Renal pelvis (tissue), 12 donors: ENCODE measurements at places on chromosomes 2 and 18. TPM values are rescaled to one million over a fixed set of nuclear protein-coding genes. Genes with fewer than 3 reads are reported as not detected.

Gene TANC1
- 64.4 TPM for polyA plus RNA-seq

Gene GKN2
- not detected for polyA plus RNA-seq

Gene DSC1
- polyA plus RNA-seq: 1.7 TPM

Gene TTLL4
- polyA plus RNA-seq: 30.6 TPM

Gene OSR1
- 9.7 TPM for polyA plus RNA-seq

Gene RAB27B
- 4.0 TPM for polyA plus RNA-seq

Gene ERICH2
- polyA plus RNA-seq: 2.5 TPM

Gene EPB41L3
- 58.2 TPM for polyA plus RNA-seq

Gene ARL5A
- 37.3 TPM for polyA plus RNA-seq

Gene CYP1B1
- polyA plus RNA-seq: 80.0 TPM

Gene UPP2
- 7.2 TPM for polyA plus RNA-seq

- DNase-seq: no peak
Observed at GRCh38 chr18:9048808-9049494, 53.5 kb upstream of the NDUFV2 start.

DNA sequence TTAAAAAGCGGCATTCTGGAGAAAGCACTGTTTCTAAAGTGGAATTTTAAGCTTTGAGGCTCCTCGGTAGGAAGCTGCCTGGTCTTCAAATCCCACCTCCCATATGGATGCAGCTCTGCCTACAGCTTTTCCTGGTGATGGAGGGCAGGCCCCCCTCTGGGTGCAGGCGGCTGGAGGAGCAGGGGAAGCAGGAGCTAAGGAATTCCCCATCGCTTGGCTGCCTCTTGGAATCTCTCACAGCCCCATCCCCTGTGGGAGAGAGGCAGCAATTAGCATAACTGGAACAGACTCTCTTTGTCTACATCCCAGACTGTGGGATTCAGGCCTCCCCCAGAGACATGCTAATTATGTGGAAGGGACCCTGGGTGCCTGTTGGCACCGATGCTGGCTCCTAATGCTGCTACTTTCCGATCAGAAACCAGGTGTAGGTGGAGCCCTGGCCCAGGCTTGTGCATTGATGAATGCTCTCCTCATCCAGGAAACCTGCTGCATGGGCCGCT lies 51.3 kb downstream of the LIPG start:
- DNase-seq: peak; percentile 82

- no peak for DNase-seq
Observed at GRCh38 chr2:141941210-141941714, 189.6 kb downstream of the LRP1B start.

- no peak for DNase-seq
Observed at GRCh38 chr18:60980422-60981005, 352.7 kb upstream of the CDH20 start.

- DNase-seq: no peak
Observed at GRCh38 chr18:36158266-36158867, 28.7 kb downstream of the ELP2 start.

DNA sequence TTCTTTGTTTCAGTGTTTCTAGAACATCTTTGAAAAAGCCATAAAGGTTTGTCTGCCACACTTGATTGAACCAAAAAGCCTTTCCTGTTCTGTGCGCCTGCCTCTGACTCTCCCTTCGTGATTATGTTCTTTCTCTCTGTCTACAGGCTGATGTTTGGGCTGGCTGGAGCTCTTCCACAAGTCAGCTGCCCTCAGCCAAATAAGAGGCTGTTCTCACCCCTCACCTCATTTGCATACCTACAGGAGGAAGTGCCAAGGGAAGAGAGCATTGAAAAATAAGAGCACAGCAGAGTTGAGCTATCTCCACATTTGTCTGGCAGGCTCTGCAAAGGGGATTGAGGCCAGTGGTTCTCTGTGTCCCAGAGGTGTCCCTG lies 15.8 kb downstream of the INPP5D start:
- no peak for DNase-seq

- no peak for DNase-seq
Observed at GRCh38 chr2:181304011-181304844, 153.0 kb upstream of the ITGA4 start.

DNA sequence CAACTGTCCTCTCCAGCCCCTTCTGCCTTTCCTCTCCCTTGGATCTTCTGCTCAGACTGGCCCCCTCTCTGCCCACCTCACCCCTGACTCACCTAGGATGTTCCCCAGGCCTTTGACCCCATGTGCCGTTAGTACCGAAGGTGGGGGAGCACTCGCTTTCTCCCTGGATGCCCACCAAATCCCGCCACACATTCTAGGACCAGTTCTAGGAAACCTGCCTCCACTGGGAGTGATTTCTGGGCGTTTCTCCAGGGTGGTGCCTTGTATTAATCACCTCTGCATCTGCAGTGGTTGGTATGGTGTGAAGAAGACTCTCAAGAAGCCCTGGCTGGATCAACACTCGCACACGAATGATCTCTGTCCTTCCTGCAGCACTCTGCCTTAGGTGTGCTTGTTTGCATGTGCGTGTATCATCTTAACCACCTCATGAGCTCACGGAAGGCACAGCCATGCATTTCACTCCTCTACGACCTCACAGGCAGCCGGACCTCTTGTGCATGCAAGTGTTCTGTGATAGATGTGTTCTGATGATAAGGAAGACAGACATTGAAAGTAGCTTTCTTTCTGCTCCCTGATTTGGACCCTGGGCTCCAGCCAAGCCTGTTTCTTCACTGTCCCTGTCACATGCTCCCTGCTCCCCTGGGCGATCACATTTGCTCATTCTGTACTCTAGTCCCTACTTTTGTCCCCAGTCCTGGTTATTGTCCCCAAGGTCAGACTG lies 69.4 kb downstream of the LIPG start:
- no peak for DNase-seq

DNA sequence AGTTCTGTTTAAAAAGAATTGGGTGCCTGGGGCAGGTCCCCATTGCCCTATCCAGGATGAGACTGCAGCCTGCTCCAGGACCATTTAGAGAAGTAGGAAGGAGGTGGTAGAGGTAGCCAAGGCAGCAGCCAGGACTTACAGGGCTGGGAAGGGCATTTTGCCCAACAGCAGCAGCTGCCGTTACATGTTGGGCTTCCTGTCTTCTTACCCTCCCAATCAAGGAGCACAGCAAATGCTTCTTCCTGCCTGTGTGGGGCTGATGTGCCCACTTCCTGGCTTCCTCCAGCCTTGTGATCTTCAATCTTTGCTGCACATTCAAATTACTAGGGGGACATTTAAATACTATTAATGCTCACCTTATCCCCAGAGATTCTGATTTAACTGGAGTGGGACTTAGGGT lies 112.0 kb downstream of the QPCT start:
- DNase-seq: no peak

GRCh38 chr18:42047721-42048120 lies 92.7 kb downstream of the PIK3C3 start:
- DNase-seq: no peak

DNA sequence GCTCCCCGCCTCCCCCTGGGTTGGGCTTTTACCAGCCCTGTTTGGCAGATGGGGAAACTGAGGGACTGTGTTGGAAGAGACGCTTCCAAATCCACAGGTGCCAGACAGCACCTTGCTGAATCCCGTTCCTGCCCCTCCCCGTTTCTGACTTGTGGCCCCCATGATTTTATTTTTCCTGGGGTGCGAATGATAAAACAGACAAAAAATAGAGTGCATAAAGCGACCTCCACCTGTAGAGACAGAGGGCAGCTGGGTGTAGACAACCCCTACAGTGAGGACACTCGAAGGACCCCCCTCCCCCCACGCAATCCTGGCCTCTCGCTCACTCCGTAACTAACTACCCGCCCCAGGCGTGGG lies 2.2 kb upstream of the CTDSP1 start:
- DNase-seq: no peak

DNA sequence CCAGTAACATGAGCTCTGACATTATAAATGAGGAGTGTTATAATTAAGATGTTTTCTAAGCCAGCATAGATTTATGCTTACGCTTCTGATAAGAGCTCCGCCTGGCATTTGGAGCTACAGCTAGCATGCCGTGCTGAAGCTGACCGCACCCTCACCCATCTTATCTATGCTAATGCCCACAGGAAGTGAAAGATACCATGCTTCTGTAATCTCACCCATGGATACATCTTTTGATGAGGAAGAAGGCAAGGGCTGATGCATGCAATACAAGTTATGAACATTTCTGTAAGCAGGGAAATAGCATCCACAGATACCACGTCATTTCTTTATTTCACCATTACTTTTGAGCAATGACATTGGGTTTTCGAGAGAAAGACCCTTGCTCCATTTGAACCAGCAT lies 82.3 kb downstream of the ARL4C start:
- no peak for DNase-seq
